ENCODE measurements at places on chromosomes 12 and 14. TPM values are rescaled to one million over a fixed set of nuclear protein-coding genes. Genes with fewer than 3 reads are reported as not detected.

The NANOG gene
- 0.51 TPM for total RNA-seq

The CLEC6A gene
- total RNA-seq: not detected

The TM9SF1 gene
- total RNA-seq: 18.1 TPM

The PZP gene
- not detected for total RNA-seq

- DNase-seq: no peak
- H3K4me1 ChIP-seq: peaks cover 16% of the 10 kb centered on the region
- peaks cover 28% of the 10 kb centered on the region for H3K36me3 ChIP-seq
- peak overlapping the region; percentile 56 for H3K27ac ChIP-seq
These were observed 141.3 kb downstream of the PRKCH start for GRCh38 chr14:61462566-61463193.

GRCh38 chr14:75442642-75443041, 14.8 kb downstream of the JDP2 start:
- H3K27me3 ChIP-seq: no peaks in the 10 kb centered on the region
- no peaks in the 10 kb centered on the region for H3K4me1 ChIP-seq
- no peak for DNase-seq

- no peaks in the 10 kb centered on the region for H3K4me1 ChIP-seq
- H3K36me3 ChIP-seq: no peaks in the 10 kb centered on the region
- no peak overlapping the region for H3K4me3 ChIP-seq
- H3K27ac ChIP-seq: no peak overlapping the region
- DNase-seq: no peak
These were observed 71.1 kb downstream of the FIGNL2 start for GRCh38 chr12:51777457-51777856.

DNA sequence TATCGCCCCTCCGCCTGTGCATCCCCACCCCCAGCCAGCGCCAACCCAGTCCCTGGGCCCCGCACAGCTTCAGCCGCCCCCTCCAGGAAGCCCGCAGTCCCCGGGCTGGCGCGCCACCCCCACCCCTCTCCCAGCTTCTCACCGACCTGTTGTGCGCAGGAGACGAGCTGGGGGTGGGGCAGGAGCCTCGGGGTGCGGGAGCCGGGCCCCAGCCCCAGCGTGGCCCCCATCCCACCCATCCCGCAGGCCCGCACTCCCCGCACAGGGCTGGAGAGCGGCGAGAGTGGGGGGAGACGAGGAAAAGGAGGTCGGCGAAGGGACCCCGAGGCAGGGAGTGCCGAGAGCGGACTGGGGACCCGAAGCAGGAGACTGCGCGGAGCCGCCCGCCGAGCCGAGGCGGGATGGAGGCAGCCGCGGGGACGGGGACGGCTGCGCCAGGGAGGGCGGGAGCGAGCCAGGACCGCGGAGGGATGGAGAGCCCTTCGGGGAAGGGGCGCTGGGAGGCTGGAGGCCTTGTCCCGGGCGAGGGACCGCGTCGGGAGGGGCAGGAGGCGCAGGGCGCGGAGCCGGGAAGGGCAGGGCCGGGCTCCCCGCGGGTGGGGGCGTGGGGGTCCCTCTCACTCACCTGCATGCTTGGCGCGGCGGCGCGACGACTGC, 498 bp downstream of the PIANP start:
- peak overlapping the region; percentile 25 for H3K27ac ChIP-seq

- no peak overlapping the region for H3K4me3 ChIP-seq
- H3K27ac ChIP-seq: no peak overlapping the region
- no peak for DNase-seq
- no peaks in the 10 kb centered on the region for H3K36me3 ChIP-seq
- H3K27me3 ChIP-seq: no peaks in the 10 kb centered on the region
These were observed 22.8 kb upstream of the PYGL start for GRCh38 chr14:50967103-50967502.

DNA sequence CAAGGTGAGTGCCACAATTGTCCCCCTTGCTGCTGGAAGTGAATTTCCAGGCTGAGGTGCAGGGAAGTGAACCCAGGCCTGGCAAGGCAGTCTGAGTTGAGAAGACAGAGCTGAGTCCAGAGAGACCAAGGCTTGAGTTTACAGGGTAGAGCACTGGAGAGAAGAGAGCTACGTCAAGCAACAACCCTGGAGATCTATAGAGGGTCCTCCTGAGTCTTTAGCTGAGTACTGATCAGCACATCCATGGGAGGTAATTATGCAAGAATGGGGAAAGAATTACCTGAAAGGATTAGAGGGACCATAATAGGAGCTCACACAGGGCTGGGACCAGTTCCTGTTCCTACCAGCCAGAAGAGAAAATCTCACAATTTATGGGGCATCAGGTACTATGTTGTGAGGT, 190.7 kb downstream of the NEDD1 start:
- H3K27ac ChIP-seq: no peak overlapping the region
- H3K4me3 ChIP-seq: no peak overlapping the region
- no peaks in the 10 kb centered on the region for H3K27me3 ChIP-seq
- no peaks in the 10 kb centered on the region for H3K36me3 ChIP-seq
- no peaks in the 10 kb centered on the region for H3K4me1 ChIP-seq
- DNase-seq: no peak

DNA sequence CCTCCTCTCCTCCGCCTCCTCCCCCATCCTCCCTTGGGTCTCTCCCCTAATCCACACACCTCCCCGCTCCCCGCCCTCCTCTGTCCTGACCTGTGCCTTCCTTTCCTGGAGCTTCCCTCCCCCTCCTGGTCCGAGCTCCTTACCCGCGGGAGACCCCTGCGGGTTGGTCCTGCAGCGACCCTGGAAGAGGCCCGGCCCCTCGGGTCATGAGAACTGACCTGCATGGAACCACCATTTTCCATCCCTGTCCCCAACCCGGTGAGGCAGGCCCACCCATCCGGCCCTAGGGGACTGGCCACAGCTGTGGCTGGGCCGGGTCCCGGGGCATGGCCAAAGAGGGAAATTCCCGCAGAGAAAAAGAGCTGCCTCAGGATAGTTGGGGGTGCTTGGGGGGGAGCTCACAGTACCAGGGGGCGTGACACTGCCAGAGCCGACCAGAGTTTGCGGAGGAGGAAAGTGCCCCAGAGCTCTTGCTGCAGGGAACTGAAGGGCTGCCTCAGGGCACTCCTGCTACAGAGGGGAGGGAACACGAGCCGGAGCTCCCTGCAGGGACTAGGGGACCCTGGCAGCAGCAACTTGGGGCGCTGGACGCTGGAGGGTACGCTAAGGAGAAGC, 613 bp downstream of the ARHGEF40 start:
- H3K36me3 ChIP-seq: no peaks in the 10 kb centered on the region
- H3K4me1 ChIP-seq: peaks cover 29% of the 10 kb centered on the region
- H3K4me3 ChIP-seq: peak overlapping the region; percentile 43
- H3K27me3 ChIP-seq: peaks cover 20% of the 10 kb centered on the region

DNA sequence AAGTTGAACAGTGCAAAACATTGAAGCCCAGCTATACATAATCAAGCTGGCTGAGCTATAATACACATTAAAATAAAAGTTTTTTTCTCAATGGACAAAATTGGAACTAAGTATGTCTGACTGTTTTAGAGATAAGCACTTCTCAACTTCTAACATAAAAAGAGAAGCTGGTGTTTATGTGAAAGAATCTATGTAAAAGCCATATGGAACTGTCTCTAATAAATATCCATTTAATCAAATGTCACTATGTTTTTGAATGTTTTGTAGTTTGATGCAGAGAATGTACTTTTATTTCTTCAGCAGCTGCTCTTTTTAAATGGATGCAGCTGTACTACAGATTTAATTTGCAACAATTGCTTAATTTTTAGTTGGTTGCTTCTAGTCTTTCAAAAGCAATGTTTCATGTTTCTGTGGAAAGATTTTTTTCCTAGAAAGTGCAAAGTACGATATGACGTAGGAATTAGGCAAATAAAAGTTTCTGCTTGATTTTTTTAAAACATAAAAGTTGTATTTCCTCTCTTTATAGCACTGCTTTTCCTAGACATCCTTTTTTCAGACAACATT, 114.2 kb downstream of the PDE3A start:
- H3K27ac ChIP-seq: no peak overlapping the region
- H3K36me3 ChIP-seq: no peaks in the 10 kb centered on the region
- no peak for DNase-seq
- H3K27me3 ChIP-seq: no peaks in the 10 kb centered on the region

GRCh38 chr14:21219561-21220111, 49.6 kb downstream of the HNRNPC start:
- peaks cover 48% of the 10 kb centered on the region for H3K4me1 ChIP-seq
- no peaks in the 10 kb centered on the region for H3K27me3 ChIP-seq
- no peak overlapping the region for H3K4me3 ChIP-seq
- H3K36me3 ChIP-seq: peaks cover 24% of the 10 kb centered on the region
- no peak for DNase-seq
